Tongue (tissue), 3 donors: ENCODE measurements at places on chromosomes 4 and X. TPM values are rescaled to one million over a fixed set of nuclear protein-coding genes. Genes with fewer than 3 reads are reported as not detected.

Gene INTS6L
- 14.7 TPM for total RNA-seq

Gene ZFP42
- 0.10 TPM for total RNA-seq

DNA sequence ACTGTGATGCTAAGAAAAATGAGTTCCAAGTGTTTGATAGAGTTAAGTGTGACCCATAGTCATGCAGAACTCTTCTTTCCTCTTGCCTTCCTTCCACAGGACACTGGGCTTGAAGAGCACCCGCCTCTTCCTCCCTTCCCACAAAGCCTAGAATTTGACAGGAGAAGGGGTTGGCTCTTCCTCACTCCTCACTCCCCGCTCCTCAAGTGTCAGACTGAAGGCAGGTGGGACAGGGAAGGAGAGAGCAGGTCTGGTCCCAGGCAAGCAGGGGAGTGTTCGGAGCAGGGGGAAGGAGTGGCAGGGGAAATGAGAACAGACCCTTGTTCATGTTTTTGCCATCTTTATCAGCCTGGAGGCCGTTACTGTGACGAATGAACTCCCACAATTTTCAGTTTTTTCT, 10.7 kb downstream of the MAGED2 start:
- no peak for DNase-seq

DNA sequence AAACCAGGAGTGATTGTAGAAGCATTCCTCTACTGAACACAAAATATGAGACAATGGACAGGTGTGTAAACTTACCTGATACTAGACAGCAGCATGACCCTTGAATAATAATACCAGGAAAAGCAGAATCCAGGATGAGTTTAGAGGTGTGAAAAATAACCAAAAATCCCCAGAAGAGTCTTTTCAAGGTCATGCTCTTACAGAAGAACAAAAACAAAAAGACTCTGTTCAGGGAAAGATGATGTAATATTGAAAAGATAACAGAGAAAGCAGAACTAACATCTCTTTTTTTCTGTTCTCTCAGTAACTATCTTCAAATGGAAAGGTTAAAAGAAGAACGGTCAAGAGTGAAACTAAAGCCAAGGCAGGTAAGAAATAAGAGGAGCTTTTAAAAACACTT, 14.0 kb upstream of the ARHGAP10 start:
- DNase-seq: no peak

DNA sequence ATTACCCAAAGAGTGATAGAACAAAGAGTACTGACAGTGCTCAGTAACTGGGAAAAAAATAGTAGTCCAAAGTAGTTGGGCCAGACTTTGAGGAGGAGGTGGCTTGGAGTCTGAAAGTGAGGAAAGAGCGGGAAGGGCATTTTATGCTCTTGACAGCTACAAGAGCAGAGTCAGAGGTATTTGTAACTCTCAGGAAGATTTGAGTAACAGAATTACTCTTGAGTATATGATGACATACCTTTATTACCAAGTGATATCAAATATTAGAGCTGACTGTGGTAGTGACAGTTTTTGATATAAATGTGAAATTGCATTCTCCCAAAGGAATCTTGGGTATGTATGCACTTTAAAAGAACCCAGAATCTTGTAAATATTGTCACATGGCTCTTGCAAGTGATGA, 2.2 kb downstream of the SLAIN2 start:
- no peak for DNase-seq

DNA sequence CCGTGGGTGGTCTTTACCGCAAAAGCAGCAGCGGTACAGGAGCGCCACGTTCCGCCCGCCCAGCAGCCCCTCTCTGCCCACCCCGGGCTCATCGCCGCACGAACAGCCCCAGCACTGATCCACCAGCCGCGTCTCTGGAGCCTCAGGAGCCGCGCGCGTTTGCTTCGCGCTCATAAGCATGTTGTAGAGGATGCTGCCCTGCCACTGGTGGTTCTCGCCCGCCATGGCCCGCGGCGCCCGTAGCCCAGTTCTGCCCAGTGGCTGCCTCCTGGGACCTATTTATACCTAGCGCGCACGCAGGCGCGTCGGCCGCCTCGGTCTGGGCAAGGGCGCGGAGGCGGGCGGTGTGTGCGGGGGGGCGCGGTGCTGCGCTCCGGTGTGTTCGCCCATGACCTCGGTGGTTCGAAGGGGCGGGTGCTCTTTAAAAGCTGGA, at the start of gene NR0B1:
Gene NR0B1 (minus strand): TSS at position 252 of the 433 bp plus-strand sequence. CDS start 27 bp downstream, at position 225.
- DNase-seq: no peak

DNA sequence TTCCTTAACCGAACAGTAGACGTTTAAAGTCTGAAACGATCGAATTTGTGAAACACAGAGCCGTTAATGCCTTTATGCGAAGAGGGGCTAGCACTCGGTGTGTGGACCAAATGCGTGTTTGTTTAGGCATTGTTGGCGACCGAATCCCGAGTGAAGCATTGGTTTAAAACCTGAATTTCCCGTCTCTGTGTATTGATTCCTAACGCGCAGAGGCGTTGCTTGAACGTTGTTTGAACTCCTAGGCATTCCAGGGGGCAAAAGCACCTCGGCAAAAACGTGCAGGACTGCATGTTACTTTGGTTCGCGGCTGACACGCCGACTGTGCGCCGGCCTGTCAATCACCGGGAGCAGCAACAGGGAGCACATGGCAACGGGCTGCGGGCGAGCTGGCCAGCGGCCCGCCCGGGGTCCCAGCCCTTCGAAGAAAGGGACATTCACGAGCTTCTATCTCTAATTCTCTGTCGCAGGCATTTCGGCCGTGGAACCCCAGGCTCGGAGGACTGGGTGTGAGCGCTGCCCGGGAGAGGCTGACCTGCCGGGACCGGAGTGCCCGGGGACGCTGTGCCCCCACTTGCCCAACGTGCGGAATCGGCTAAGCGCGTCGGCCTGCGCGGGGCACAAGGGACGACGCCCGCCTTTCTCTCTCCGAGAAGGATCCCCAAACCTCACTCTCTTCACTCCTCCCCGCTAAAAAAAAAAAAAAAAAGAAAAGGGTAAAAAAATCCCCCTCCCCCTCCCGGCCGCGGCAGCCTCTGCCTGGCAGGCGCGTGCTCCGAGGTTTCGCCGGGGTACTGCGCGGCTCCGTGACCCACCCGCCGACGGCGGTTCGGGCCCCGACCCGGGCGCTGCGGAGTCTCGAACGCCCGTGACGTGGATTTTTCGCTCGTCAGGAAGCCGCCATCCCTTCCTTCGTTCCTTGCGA, 810 bp downstream of the SPRY1 start:
- peak; percentile 86 for DNase-seq
